ENCODE measurements at places on chromosomes 2 and 18.

- peak; percentile 7 for DNase-seq
Measured at GRCh38 chr18:34494359-34494696, 215.8 kb upstream of the DTNA start.

DNA sequence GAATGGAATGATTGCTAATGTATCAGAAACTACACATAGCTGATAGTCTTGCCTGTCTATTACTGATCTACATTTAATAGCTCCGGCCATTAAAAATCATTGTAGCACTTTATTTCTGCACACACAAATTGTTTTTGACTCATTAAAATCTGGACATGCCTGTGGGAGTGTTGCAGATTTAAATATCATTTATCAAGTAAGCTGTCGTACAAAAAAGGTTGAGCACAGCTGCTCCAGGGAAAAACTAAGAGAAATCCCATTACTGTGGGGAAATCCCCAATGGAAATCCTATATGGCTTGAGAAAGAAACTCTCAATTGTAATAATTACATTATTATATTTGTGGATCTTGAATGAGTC is 99.6 kb upstream of the CERS6 start:
- no peak for DNase-seq

GRCh38 chr2:13193900-13194299 is 477.2 kb downstream of the TRIB2 start:
- DNase-seq, result peak; percentile 27

DNA sequence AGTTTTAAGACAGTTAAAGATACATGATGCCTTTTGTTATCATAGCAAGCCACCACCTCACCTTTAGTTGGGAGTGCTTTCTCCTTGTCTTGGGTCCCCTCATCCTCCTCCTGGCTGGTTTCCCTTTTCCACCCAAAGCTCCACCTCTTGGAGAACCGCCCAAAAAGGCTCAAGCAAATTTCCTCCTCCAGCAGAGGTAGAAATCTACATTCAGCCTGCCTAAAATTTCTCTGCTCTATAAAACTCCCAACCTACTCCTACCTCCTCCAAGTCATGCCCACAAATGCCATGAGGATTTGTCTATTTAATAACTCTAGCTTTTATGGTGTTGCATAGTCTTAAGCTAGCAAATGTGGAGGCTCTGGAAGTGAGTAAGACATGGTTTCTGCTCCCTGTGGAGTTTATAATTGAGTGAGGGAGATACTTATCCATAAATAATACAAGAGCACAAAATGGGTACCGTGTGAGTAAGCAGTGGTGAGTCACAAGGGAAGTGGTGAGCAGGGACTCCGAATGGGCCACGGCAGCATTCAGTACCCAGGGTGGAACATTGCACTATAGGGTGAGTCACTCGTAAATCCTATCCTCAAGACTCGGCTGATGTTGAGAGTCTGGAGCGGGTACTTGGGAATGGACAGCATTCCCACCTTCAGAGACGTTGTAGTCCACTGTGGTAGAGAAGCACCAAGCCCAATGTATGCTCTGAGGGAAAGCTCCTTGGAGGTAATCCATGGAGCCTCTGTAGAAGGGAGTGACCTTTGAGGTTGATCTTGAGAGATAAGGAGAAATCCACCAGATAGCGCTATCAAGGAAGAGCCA is 146.3 kb downstream of the RTN4 start:
- no peak for DNase-seq

DNA sequence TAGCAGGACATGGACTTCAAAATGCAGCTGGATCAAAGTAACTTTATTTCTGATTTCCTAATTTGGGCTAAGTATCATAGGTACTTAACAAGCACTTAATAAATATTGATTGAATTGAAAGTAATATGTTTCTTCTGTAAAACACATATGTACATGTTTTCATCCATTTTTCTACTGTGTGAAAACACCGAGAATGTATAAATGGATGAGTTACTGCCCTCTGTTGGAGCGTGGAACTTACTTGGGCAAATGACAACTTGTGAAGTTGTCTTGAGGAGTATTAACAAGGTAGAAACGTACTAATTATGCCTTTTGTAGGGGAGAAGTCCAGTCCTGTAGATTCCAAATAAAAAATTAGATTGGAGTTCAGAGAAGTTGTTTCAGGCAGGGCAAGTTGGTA is 87.2 kb downstream of the PHLPP1 start:
- no peak for DNase-seq

- no peak for DNase-seq
Measured at GRCh38 chr18:2441544-2441943, 129.8 kb downstream of the METTL4 start.

DNA sequence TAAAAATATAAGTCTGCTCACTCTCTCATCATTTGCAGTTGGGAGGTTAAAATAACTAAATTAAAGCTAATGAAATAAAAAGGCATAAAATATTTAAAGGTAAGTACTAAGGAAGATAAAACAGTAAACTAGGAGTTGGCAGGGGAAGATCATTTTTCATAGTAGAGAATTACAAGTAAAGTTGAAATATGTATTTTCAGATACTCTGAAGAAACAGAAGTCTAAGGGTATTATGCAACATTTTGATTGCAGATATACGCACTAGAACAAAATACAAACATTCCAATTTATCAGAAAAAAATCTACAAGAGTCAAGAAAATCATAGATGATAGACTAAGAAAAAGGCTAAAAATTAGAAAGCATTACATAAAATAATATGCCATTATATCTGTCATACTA is 167.6 kb upstream of the CTAGE1 start:
- no peak for DNase-seq

GRCh38 chr2:218877331-218877730 is 3.3 kb upstream of the WNT10A start:
- DNase-seq, result no peak

DNA sequence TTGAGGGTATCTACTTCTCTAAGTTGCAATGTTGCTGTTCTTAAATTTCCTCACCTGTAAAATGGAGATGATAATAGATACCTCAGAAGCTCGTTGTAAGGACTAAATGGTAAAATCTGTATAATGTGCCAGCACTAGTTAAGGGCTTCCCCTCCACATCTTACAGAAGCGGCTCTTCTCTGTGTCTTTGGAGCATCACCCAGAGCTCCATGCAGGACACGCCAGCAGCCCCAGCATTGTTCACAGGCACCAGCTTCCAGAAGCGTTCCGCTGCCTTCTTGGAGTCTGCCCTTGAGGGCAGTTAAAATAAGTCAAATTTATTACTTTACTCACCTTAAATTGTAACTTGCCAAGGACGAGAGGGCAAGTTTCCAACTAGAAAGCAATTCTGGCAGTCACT is 5.8 kb downstream of the DCDC2C start:
- no peak for DNase-seq

GRCh38 chr2:17545680-17546613 is 5.5 kb downstream of the VSNL1 start:
- DNase-seq, result no peak

DNA sequence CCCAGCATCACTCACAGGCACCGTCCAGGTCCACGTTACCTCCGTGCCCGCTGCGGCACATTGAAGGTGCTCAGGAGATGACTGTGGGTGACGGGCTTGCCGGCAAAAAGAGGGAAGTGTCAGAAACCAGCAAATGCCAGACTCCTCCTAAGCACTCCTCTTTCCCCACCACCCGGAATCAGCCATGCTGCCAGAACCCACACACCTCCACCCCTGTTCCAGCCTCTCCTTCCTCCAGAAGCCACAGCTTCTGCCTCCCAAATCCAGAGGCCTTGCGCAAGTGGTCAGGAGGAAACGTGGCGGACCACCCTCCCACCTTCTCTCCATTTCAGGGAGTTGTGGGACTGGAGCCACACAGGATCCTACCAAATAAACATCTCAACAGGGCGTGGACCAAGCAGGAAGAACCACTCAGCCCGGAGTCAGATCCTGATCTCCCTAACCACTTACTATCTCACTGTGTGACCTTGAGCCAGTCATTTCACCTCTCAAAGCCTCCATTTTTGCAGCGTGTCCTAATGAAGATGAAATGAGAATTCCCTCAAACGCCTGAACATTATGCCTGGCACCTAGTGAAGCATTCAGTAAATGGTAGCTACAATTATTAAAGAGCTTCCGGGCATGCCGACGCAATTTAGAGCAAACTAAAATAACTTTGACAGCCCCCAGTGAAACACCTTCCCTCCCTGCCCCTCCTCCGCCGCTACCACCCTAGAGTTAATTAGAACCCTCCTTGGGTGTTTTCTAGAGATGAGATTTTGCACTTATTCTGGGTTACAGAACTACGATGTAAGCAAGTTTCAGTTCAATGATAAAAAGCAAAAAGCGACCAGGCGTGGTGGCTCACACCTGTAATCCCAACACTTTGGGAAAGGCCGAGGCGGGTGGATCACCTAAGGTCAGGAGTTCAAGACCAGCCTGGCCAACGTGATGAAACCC is 32.9 kb downstream of the SMAD7 start:
- DNase-seq, result no peak

- no peak for DNase-seq
Measured at GRCh38 chr2:139218181-139218580, 438.0 kb upstream of the NXPH2 start.

DNA sequence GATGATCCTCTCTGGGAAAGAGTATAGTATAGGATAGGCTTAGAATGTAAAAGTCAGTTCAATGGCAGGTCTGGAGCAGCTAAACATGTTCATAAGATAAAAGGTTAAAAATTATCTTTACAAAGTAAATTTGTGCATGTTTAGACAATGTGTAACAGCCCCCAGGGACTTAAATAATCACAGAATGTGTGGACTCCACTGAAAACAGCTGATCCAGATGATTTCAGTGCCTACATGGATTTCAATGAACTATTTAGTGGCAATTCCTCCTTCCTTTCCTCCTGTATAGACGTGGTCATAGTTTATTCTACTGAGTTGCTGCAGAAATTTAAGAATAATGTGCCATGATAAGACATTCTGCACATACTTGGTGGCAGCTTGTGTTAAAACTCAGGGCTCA is 42.9 kb downstream of the ARHGEF33 start:
- DNase-seq, result no peak

GRCh38 chr2:234491281-234491680 is 5.6 kb downstream of the ARL4C start:
- no peak for DNase-seq

All from NCI-H2227 treated with DMSO at 0.1 percent for 48 hours (cell line).